Activated CD4-positive, CD25-positive, alpha-beta regulatory T cell treated with anti-CD3 and anti-CD28 coated beads, Interleukin-2, amount 50 U/mL, for 72 hours (primary cell): ENCODE measurements at places on chromosomes 2 and 18.

DNA sequence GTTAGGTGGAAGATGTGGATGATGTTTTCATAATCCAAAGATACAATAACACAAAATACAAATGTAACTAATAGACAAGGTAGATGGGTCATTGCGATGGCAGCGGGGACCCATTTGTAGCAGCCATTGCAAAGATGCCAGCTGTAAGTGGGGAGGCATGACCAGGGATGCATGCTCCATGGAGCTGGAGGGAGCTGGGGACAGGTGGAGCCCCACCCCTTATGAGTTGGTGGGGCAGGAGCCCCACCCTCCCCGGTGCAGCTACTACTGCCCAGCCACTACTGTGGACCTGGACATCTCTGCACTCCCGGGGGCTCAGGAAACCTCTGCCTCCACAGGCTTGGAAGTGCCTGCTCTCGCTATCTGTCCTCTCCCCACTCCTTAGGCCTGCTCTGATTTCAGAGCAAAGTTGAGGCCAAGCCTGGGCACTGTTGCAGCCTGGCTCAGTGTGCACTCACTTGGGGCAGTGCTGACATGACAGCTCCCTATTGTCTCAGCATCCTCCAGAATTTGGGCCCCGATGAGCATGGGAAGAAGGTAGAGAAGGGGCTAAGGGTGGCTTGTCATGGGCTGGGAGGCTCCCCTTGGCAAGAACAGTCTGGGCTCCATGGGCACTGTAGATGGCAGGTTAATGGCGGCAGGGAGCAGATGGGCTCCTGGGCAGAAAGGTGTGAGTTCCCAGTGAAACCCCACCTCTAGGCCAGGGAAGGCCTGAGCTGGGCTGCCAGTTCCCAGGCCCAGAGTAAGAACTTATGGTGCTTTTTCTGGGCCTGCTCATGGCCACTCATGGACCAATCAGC is 81.1 kb downstream of the ZNF804A start:
- DNase-seq, result no peak

- no peak for DNase-seq
Observed at GRCh38 chr18:74261053-74261713, 30.6 kb downstream of the CYB5A start.

DNA sequence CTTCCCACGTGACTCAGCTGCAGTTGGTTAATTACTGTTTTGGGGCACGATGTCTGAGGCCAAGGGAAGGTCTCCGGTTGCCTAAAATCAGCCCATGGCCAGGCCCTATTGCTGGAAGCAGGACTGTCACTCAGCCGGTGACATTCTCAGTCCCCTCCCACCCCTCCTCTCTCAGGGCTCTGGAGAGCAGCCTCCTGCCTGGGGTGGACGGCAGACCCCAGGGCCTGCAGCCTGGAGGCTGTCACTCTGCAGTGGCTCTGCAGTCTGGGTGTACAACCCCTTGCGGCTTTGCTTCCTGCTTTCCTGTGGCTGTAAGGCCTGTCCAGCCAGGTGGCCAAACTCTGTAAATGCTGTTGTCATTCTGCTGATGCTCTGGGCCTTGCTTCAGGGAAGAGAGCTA is 32.8 kb downstream of the ZBTB7C start:
- no peak for DNase-seq

DNA sequence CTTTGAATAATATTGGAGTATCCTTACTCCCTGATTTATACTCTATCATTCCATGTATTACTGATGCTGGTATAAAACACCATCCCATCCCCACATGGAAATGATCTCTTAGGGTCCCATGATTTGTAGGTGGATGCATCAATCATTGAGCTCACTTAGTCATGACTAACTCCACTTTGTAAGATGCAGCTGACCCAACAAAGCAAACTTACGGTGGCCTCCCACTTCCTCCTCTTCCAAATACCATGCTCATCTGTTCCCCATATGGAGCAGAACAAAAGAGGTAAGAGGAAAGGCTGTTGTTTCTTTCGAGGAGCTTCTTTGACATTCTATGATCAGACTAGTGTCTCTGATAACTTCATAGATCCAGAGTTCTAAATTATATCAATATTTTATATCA is 640.2 kb upstream of the SLC39A10 start:
- DNase-seq, result no peak
